ENCODE measurements at places on chromosomes 2 and 18.

DNA sequence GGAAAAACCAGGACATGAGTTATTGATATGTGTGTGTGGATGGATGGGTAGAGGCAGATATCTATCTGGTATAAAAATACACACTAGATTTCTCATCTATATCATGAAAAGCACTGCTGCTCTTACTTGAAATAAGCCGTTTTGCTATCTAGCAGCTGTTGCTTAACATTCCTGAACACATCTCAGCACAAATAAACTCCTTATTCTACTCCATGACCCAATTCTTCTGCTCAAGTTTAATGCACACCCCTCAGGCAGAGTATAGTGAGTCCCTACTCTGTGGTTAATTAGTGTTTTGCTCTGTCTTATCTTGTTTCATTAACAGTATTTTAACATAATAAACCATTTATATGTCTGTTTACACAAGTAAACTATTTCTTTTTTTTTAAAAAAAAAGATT lies 134.2 kb downstream of the CBLN2 start:
- DNase-seq = no peak

DNA sequence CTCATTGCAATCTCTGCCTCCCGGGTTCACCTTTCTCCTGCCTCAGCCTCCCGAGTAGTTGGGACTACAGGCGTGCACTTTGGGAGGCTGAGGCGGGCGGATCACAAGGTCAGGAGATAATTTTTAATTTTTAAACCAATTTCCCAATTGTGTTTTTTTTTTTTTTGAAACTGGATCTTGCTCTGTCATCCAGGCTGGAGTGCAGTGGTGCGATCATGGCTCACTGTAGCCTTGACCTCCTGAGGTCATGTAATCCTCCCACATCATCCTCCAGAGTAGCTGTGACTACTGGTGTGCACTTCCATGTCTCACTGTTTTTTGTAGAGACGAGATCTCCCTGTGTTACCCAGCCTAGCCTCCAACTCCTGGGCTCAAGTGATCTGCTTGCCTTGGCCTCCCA lies 49.3 kb downstream of the GLS start:
- no peak for DNase-seq

- DNase-seq = no peak
Observed at GRCh38 chr18:45251236-45251635, 364.0 kb upstream of the SLC14A2 start.

DNA sequence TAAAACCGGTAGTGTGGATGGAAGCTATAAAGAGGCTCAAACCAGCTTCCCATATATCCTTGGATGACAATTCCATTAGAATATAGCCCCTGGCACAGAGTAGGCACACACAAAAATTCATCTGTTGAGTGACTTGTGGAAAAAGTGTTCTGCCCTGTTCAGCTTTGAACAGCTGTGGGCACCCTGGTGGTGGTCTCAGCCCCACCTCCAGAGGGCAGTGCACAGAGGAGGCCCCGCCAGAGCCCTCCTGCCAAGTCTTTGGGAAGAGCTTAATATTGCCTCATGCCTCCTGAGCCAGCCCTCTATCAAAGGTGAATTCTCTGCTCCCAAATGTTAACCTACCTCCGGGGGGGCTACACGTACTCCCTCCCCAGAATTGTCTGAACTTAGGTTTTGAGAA lies 30.4 kb downstream of the EPAS1 start:
- DNase-seq = no peak

DNA sequence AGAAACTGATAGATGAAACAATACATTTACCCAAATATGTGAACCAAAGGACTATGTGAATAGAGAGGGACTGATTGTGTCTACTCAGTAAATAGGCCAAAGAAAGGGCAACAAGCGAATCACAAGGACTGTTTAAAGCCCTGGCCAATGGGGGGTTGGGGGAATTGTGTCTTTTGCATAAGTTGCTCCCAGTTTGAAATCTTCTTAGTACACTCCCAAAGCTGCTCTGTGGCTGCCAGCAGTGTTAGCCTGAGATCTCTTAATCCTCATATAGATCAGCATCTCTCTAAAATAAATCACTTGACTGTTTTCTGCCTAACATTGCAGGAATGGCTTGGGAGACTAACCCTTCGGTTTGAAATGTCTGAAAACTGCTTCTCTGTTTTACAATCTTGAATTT lies 236.4 kb downstream of the PLCL1 start:
- no peak for DNase-seq

DNA sequence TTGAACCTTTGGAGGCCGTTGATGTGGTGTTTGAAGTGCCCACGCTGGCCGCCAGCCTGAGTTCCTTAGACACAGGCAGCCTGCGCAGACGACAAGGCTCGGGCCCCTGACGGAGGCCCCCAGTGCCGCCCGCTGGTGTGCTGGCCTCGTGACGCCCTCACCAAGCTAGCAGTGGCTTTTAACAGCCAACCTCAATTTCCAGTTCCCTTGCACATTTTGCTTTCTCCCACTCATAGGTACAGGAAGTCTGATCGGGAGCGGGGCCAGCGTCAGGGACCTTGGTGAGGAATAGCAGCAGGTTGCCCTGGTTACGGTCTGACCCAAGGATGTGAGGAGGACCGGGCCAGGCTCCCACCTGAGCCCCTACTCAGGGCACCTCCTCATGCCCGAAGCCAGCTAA lies 207.6 kb upstream of the RAB12 start:
- no peak for DNase-seq

- DNase-seq = no peak
Observed at GRCh38 chr2:149544692-149545091, 42.9 kb downstream of the MMADHC start.

All from substantia nigra (tissue), 51 donors.